ENCODE measurements at places on chromosomes 6 and 20.
A peak's percentile ranks its signal among the peaks of the same experiment; 100 is the strongest.

DNA sequence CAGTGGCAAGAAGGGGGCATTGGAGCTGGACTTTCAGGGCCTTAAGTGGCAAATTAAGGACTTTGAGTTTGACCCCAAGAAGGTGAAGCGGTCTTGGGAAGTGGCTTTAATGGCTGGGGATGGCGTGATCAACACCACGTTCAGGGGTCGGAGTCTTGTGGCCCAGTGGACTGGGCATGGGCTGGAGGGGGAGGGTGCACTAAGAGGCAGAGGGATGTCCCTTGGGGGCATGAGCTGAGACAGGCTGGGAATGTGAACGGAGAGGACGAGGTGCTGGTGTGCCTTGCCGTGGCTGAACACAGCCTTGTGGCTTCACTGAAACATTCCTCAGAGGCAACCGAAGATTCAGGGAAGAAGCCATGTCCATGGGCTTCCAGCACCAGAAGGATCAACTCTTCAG is 227.0 kb downstream of the SYNDIG1 start:
- DNase-seq = no peak

GRCh38 chr6:151564654-151565053 is 70.8 kb downstream of the CCDC170 start:
- no peak for DNase-seq

GRCh38 chr20:61166324-61166723 is 85.7 kb upstream of the CDH4 start:
- no peak for DNase-seq

- DNase-seq = no peak
Measured at GRCh38 chr6:44730771-44731391, 343.4 kb downstream of the CDC5L start.

GRCh38 chr6:138054982-138055381 is 52.2 kb downstream of the PERP start:
- no peak for DNase-seq

DNA sequence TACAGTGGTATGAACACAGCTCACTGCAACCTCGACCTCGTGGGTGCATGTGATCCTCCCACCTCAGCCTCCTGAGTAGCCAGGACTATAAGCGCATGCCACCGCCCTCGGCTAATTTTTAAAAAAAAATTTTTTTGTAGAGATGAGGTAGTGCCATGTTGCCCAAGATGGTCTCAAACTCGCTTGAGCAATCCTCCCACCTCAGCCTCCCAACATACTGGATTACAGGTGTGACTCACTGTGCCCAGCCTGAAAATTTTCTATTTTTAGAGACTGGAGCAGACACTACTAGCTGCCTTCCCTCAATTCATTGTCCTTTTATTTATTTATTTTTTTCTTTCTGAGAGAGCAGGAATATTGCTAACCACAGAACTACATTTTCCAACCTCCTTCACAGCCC is 20.3 kb upstream of the GTF3C6 start:
- DNase-seq = no peak

DNA sequence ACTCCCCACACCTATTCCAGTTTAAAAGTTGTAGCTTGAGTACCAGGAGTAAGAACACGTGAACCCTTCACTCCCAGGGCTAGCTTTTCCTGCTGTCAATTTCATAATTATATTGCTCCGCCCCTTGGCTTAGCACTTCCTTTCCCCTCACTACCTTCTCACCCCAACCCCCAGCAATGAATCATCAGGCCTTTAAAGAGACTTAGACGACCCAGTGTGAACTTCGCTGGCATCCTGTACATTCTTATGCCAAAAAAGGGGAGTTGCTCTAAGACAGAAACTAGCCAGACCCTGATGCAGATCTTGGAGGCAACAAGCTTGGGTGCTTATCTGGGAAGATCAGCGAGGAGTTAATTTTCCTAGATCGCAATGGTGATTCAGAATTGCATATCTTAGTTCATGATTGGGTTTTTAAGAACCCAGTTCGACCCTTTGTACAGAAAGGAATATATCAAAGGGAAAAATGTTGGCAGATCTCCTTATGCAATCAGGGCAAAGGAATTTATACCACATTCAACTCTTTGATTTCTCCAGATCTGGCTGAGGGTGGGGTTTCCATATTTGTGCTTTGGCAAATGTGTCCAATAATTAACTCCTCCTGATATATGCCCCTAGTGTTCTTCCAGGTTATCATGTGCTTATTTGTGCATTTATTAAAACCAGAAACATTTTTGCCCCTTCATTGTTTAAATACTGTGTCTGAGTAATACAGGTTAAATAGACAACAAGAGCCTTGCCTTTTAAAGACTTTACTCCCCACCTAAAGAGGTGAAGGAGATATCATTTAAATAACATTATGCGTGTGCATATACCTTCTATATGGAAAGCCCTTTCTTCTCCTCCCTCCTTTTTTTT is 8.1 kb upstream of the ATXN1 start:
- DNase-seq = peak; percentile 69

GRCh38 chr6:100228834-100229441 is 234.9 kb upstream of the MCHR2 start:
- peak; percentile 50 for DNase-seq
